ENCODE measurements at places on chromosomes 11 and 22. TPM values are rescaled to one million over a fixed set of nuclear protein-coding genes. Genes with fewer than 3 reads are reported as not detected.

DNA sequence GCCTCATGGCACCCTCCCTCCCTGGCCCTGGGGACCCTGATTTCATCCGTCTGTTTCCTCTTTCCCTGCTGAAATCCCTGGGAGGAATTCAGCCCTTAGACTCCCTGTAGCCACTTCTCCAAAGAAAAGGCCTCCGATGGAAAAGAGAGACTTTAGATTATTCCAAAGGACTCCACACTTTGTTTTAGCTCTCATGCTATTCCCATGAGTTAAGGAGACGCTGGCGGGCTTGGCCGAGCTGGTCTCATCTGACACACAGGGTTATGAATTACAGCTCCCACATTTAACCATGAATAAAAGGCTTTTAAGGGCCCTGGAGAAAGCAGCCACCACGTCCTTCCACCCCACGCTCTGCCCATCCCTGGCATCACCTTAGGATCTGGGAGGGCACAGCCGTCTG, 57.0 kb downstream of the ANO1 start:
- no peak overlapping the region for H3K27ac ChIP-seq
- H3K36me3 ChIP-seq, result no peaks in the 10 kb centered on the region
- peaks cover 66% of the 10 kb centered on the region for H3K27me3 ChIP-seq
- no peak overlapping the region for H3K4me3 ChIP-seq
- no peak for DNase-seq
- no peaks in the 10 kb centered on the region for H3K4me1 ChIP-seq

DNA sequence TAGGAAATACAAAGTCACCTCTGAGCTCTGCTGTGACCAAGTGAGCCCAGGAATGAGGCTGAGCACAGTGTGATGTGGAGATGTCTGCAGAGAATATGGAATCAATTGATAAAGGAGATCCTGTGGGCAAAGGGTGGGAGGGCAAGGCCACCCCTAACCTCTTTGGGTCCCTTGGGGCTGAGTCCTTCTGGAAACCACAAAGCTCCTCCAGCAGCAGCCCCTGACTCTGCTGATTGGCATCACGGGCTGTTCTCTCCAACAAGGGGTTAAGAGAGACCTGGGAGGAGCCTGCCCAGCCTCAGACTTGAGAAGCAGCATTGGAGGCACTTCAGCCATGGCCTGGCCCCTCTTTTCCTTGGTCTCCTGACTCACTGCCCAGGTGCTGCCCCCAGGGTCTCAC, 49.7 kb downstream of the GGTLC2 start:
- no peak for DNase-seq
- no peaks in the 10 kb centered on the region for H3K36me3 ChIP-seq
- no peak overlapping the region for H3K27ac ChIP-seq

GRCh38 chr11:353179-353873, 16.0 kb upstream of the B4GALNT4 start:
- DNase-seq, result no peak
- peaks cover 69% of the 10 kb centered on the region for H3K4me1 ChIP-seq
- H3K27me3 ChIP-seq, result no peaks in the 10 kb centered on the region
- H3K27ac ChIP-seq, result peak overlapping the region; percentile 98
- H3K4me3 ChIP-seq, result no peak overlapping the region

DNA sequence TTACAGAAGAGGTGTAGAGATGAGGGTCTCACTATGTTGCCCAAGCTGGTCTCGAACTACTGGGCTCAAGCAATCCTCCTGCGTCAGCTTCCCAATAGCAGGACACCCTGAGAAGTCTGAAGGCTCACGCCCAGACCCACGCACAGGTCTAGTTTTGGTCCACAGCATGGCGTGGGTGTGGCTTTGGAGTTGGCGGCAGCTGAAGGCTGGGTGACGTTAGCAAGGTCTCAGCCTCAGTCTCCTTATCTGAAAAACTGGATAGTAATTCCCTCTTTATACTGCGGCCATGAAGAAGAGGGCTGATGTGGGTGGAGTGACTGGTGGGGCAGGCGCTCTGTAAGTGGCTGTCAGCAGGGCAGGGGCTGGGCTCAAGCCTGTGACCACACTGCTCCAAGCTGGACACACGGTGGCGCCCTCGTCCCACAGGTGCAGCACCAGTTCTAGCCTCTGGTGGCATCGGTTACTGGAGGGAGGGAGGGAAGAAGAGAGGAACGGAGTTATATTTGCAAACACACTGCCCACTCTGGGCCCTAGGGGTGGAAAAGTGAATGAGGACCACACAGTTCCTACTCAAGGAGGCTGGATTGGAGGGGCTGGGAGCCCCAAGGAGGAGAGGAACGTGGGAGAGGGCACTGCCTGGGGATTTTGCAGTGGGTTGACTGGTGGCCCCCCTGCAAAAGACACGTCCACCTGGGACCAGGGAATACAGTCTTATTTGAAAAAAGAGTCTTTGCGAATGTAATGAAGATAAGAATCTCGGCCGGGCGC, 19.6 kb upstream of the CARD10 start:
- H3K27ac ChIP-seq, result no peak overlapping the region
- DNase-seq, result peak; percentile 87
- H3K36me3 ChIP-seq, result no peaks in the 10 kb centered on the region
- no peaks in the 10 kb centered on the region for H3K27me3 ChIP-seq

DNA sequence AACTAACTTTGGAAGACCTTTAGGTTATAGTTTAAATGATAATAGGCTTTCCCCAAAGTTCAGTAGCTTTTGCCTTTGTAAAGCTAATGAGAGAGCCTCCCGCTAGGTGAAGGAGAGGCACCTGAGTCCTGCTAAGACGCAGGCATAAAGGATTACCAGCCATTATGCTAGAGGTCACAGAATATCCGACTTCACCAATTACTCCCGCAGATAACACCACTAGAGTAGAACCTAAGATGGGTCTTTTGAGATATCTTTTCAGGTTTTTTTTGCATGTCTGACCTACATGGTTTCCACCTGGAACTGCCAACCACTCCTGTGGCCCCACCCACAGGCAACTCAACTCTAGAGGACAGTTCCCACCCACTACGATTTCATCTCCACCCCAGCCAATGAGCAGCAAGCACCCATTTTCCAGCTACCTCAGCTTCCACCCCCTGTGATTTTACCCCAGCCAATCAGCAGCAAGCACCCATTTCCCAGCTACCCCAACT, 314.3 kb downstream of the BRD1 start:
- H3K36me3 ChIP-seq, result peaks cover 14% of the 10 kb centered on the region
- H3K27ac ChIP-seq, result no peak overlapping the region
- peak; percentile 22 for DNase-seq
- no peaks in the 10 kb centered on the region for H3K27me3 ChIP-seq
- H3K4me1 ChIP-seq, result no peaks in the 10 kb centered on the region
- H3K4me3 ChIP-seq, result no peak overlapping the region

DNA sequence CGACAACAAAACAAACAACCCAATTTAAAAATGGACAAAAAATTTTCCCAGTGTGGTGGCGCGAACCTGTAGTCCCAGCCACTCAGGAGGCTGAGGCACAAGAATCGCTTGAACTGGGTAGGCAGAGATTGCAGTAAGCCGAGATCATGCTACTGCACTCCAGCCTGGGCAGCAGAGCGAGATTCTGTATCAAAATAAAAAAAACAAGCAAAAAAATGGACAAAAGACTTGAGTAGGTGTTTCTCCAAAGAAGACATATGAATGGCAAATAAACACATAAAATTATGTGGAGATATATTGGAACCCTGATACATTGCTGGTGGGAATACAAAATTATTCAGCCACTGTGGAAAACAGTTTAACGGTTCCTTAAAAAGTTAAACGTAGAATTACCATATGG, 27.4 kb upstream of the MAPK1 start:
- no peak overlapping the region for H3K27ac ChIP-seq
- peaks cover 38% of the 10 kb centered on the region for H3K27me3 ChIP-seq
- no peaks in the 10 kb centered on the region for H3K4me1 ChIP-seq

DNA sequence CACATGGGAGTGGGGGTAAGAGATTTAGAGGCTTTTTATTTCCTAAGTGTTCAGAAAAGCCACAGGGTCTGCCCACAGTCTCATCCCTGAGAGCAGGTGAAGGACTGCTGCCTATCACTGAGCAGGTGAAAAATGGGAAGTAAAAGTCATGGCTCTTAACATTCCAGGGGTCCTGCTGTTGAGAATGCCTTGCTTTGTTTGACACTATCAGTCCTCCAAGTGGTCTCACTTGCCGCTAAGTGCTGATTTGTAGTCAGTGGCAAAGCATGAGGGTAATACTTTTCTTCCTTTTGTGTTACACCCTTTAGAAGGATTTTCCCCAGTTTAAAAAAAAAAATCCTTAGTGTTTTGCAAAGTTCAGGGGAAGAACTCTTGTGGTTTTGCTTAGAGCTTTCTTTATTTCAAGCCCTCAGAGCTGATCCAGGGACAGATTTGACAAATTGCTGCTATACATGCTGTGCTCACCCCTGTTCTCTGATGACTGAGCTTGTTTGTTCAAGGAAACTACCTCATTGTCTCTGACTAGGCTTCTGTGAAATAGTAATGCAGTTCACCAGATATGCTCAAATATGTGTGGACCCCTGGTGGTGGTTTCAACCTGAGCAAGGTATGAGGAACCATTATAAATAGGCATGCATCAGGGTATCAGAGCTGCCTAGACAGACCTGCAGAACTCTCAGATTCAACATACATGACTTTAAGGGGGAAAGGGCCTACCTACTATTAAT, 141.0 kb downstream of the ARHGAP42 start:
- no peaks in the 10 kb centered on the region for H3K36me3 ChIP-seq
- no peak overlapping the region for H3K27ac ChIP-seq

- H3K27ac ChIP-seq, result peak overlapping the region; percentile 30
- peaks cover 19% of the 10 kb centered on the region for H3K4me1 ChIP-seq
- H3K27me3 ChIP-seq, result no peaks in the 10 kb centered on the region
- H3K36me3 ChIP-seq, result peaks cover 70% of the 10 kb centered on the region
These were observed 6.7 kb downstream of the CENPM start for GRCh38 chr22:41939981-41940831.

Gene SLC36A4
- total RNA-seq, result 6.4 TPM

Gene XKR3
- total RNA-seq, result 11.5 TPM
